Activated T-cell treated with anti-CD3 and anti-CD28 coated beads for 24 hours (primary cell): ENCODE measurements at places on chromosomes 16 and 17.
A peak's percentile ranks its signal among the peaks of the same experiment; 100 is the strongest.

DNA sequence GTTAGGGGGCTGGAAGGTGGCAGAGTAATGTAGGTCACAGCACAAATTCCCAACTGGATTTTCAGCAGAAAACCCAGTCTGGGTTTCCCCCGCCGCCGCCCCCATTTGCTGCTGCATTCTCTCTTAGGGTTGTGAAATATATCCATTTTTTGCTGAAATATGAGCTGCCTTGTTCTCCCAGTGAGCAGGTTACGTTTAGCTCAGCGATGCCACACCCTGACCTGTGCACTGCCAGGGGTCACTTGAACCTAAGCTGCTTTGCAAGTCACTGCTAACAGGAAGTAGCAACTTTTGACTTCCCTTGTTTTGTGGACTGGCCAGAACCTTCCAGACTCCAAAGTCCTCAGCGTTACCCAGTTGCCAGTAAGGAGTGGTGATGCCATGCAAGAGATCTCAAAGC, 274.1 kb downstream of the CPPED1 start:
- no peak for DNase-seq

- DNase-seq, result no peak
Measured at GRCh38 chr17:53942898-53943297, 120.2 kb downstream of the KIF2B start.

DNA sequence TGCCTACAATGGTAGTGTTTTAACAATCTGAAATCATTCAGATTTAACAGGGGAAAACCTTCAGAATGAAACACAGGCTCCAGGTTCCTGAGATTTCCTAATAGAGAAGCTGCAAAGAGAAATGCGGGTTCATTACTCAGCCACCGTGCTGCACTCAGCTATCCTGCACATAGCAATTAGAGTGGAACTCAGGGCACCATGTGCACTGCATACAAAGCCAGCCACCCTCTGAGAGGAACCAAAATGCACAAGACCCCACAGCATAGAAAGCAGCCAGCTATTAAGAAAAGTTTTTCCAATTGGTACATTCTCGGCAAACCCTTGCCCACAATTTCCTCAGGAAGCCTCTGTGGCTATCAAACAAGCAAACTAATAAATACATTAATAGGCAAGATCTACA, 37.4 kb downstream of the TOM1L2 start:
- DNase-seq, result no peak

GRCh38 chr17:68853439-68853838, 101.8 kb downstream of the ABCA8 start:
- DNase-seq, result no peak

GRCh38 chr16:56630134-56630533, 2.3 kb upstream of the MT1M start:
- no peak for DNase-seq

DNA sequence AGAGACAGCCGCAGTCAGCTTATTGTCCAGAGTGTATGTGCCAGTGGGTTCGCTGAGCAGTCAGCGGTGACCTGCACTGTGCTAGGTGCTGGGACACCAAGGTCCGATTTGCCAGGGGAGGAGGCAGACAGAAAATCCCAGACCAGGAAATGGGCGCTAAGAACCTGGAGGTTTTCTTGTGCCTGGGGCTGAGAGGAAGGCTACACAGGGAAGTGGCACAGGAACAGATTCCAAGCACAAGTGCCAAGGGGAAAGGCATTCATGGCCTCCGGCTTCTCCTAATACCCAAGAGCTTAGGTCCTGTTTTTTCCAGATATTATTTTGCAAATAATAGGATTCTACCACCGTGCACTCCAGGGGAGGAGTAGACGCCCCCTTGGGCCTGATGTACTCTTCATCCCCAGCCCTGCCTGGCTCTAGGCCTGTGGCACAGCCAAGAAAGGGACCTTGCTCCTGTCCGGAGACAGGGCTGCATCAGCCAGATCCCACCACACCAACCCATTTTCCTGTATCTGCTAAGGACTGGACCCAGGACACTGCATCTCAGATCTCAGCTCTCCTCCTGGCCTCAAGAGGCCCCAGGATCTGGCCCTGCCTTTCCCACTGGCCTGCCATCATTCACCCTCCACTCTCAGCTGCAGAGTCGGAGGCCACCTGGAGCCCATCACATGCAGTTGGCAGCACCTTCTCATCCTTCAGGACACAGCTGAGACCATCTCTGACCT, 187.2 kb downstream of the NTN1 start:
- no peak for DNase-seq

DNA sequence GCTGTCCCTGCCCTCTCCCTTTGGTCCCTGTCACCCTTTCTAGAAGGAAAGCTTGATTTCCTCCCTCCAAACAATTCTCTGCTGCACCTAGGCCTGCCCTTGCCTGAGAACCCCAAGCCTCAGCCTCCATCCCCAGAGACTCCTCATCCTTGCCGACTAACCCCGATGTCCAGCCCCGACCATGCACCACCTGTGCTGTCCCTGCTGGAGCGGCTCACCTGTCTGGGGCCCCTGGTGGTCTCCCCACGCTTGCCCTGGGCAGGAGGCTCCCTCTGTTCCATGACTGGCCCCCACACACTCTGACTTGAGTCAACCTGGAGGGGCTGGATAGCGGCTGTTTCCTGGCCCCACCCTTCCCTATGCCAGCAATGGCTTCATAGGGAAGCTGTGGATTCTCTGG, 12.0 kb upstream of the SRRM2 start:
- no peak for DNase-seq

- no peak for DNase-seq
Measured at GRCh38 chr16:30737794-30738648, 10.2 kb upstream of the PHKG2 start.

DNA sequence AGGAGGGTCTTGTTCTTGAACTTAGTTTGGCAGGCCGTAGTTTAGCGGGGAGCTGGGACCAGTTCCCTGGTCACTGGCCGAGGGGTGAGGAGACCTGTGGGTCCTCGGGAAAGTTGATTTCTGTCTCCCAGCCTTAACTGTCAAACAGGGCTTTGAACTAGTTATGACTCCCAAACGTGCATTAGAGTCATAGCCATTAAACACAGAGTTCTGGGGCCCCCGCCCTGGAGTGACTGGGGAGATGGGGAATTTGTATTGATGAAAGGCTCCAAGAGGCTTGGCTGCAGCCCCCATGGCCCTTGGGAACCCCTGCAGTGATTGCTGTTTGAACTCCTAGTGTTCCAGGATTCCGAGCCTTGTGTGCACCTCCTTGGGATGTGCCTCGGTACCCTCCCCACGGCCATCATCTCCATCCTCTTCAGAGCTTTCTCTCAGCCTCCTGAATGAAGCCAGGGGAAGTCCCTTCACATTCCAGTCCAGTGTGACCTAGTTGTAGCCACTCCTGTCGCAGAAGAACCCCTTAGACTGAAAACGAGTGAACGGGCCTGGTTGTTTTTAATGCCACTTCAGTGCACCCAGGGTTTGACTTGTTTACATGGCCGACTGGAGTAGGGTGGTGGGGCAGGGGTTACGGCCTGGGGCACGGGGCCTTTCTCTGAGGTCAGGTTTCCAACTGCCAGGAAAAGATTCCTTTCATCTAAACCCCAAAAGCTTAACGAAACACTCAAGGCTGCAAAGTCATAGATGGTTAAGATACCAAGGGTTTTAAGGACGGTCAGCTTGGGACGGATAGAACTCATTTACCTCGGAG, 1.4 kb downstream of the MPRIP start:
- no peak for DNase-seq

- DNase-seq, result no peak
Measured at GRCh38 chr16:53429221-53429943, 4.9 kb upstream of the RBL2 start.

- DNase-seq, result peak; percentile 83
Measured at GRCh38 chr17:8120520-8121406, 2.4 kb upstream of the ALOXE3 start.

DNA sequence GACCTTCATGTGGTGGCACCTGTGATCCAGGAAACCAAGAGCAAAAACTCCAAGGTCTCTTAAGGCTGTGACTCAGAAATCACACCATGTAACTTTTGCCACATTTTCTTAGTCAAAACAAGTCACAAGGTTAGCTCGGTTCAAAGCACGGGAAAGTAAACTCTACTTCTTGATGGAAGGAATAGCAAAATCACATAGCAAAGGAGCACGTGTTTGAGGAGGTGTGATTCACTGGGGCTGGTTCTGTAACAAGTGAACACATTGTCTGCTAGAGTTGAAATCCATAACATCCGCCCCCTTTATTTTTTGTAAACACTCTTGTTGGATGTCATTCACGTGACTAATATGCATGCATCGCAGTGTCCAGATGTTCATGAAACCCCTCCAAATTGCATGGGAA, 415.0 kb upstream of the MAF start:
- DNase-seq, result no peak

GRCh38 chr17:69485901-69486643, 71.6 kb downstream of the MAP2K6 start:
- DNase-seq, result no peak

DNA sequence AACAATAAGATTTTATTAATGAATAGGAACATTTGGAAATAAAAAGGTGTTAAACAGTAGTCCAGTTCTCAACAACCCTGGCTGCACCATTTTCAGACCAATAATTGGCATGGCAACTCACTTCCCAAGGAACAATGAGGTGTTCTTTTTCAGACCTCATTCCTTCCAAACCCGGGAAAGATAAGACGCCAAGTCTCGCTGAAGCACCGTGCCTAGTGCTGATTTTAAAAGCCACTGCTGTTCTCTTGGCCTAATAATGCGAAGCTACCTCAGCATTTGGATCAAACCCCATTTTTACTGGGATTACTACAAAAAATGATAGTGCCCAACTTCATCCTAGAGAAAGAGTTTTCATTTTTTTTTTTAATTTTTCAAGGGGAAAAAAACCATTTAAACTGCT, 75.2 kb upstream of the NOL11 start:
- DNase-seq, result no peak

GRCh38 chr16:12729448-12729847, 74.2 kb downstream of the CPPED1 start:
- DNase-seq, result no peak

GRCh38 chr16:24821129-24821528, 24.6 kb upstream of the SLC5A11 start:
- DNase-seq, result no peak

- DNase-seq, result no peak
Measured at GRCh38 chr17:39380144-39380543, 21.3 kb downstream of the FBXL20 start.

DNA sequence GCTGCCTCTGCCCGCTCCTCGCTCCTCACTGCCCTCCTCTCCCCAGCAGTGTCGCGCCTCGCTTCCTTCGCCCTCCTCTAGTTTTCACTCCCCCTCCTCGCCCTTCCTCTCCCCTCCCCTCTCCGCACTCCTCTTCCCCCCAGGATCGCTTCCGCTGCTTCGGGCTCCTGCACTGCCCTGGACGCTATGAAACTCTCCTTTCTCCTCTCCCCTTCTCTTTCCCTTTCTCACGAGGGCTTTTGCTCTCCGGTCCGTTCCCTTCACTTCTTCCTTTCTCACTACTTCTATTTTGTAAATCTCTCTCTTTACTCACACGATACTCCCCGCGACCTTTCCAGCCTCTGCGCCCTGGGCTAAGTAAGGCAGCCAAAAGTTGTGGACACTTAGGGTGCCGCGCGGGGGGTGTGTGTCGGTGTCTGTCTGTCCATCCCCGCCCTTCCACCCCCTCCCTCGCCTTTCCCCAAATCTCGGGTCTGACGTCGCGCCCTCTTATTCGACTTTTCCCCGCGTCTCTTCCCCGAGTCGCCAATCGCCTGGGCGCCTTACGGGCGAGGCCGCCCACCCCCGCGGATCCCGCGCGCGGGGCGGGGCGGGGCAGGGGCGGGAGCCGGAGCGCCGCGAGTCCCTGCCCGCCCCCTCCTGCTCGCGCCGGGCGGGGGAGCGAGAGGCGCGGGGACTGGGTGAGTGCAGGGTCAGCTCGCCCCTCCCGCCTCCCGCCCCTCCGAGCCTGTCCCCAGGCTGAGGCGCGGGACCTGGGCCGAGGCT, at the start of gene IRX3:
IRX3 (minus strand) TSS at position 422 of the 765 bp plus-strand sequence. CDS start 737 bp downstream, outside the sequence.
- no peak for DNase-seq

GRCh38 chr16:48471435-48471834, 86.2 kb upstream of the SIAH1 start:
- DNase-seq, result no peak

- no peak for DNase-seq
Measured at GRCh38 chr17:33390479-33391176, 97.5 kb upstream of the ASIC2 start.

DNA sequence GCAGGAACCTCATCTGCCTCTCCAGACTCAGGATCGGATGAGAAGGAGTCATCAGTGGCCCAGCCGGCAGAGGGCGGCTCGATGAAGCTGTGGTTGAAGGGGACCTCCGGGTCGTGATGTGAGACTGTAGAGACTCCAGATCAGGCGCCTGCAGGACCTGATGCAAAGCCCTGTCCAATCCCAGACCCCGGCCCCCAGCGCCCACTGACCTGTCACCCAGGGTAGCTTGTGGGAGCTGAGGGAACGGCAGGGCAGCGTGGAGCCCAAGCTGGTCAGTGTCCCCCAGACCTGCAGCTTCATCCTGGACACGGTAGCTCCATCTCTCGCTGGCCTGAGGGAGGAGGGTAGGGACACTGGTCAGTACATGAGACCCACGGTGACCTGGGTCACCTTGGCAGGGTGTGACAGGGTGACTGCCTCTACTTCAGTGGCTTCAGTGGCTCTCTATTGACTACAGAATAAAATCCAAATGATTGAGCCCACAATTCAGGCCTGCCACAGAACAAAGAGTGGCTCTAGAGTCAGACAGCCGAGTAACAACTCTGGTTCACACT, 8.2 kb upstream of the SLC43A2 start:
- DNase-seq, result no peak

DNA sequence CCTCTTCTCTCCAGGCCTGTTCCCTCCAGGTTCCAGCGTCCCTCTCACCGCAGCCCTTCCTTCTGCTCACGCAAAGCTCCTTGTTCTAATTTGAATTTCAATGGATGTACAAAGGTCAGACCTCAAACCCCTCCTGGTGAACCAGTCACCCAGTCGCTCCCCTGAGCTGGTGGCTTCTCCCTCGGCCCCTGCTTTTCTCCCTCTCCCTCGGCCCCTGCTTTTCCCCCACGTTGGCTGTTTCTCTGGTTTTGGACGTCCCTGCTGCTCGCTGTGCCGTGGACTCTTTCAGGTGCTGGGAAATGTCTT, 8.6 kb upstream of the MSLN start:
- DNase-seq, result no peak

- no peak for DNase-seq
Measured at GRCh38 chr16:59614466-59615240, 880.5 kb upstream of the GOT2 start.

DNA sequence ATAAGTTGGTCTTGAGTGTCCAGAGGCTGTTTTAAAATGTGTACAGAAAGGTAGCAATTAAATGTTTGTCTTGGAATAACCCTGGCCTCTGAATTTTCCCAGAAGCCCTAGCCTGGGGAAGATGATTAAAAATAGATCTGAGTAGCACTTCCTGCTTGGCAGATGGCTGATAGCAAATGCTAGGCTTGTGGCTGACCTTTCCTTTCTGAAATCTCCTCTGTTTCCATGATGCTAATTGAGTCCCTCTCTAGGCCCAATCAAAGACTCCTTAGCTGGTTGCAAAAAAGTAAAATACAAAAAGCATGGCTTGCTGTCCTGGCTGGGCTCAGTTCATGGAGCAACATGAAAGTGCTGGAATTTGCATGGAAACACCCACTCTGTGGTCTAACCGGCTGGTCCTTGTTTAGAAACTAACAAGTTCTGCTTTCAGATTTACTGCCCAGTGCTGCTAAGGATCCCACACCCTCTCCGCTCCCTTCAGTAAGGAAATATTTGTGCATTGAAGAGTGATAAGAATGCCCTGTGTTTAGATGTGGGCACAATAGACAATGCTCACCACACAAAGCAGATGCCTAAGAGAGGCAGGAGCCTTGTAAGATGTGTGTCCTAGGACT, 40.8 kb downstream of the YPEL2 start:
- no peak for DNase-seq
